ENCODE measurements at places on chromosomes 1 and 21.

DNA sequence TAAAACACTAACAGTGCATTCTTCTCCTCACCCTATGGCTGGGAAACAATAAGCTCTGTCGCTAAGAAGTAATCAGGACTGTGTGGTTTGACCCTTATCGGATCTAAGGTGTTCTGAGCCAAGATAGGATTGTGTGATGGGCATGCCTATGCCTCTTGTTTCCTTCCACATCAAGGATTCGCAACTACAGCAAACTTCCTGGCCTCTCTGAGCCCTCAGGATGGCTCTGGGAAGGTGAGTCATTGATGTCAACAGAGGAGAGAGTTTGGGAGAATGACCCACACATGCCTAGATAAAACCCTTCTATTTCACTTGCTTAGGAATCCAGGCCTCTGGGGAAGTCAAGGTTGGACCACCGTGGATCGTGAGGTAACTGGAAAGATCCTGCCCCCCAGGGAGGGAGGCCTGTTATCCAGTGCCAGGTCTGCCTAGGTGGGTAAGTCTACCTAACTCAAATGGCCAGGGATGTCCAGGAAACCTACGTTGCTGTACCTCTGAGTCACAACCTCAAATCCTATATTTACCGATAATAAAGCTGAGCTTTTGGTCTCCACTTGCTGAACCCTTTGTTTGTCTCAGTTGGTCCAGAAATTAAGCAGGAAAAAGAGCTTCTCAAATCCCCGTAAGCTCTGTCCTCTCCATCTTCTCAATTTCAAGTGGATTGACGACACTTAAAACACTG is 27.4 kb downstream of the TIAM1 start:
- no peak for DNase-seq

GRCh38 chr1:32498751-32499150 is 33.9 kb downstream of the ZBTB8B start:
- no peak for DNase-seq

DNA sequence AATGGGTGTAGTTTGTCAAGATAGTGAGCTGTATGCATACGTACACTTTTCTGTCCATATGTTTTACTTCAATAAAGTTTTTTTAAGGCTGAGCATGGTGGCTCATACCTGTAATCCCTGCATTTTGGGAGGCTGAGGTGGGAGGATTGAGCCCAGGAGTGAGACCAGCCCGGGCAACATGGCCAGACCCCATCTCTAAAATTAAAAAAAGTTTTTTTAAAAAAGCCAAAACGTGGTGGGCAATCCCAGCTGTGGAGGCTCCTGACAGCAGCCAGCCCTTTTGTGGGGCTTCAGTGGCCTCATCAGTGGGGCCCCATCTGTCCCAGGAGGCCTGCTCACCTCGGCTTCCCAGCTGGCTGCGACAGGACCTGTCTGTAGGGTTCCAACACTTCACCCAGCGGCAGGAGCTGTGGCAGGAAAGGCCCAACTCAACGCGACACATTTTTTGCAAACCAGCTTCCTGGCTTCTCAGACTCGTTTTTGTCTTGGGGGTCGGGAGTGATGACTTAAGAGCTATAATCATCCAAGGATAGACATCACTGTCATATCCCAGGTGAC is 56.9 kb upstream of the LBR start:
- DNase-seq = no peak

- no peak for DNase-seq
Observed at GRCh38 chr1:50271968-50272578, 151.2 kb downstream of the DMRTA2 start.

DNA sequence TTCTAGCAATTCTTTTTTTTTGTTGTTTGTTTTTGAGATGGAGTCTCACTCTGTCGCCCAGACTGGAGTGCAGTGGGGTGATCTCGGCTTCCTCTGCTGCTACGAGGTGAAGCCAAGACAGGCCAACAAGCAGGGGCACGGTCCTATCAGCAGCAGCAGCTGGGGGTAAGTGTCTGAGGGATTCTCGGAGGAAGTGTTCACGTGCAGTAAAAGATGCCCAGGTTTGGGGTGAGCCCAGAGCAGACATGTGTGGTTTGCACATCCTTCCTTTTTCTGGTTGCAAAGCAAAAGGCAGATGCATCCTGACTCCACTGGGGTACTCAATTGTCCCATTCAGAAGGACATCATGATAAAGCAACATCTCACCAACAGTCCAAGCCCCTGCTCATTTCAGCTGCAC is 27.7 kb downstream of the PIGP start:
- no peak for DNase-seq

- DNase-seq = no peak
Observed at GRCh38 chr1:168092566-168093355, 44.0 kb downstream of the GPR161 start.

- DNase-seq = no peak
Observed at GRCh38 chr21:32044205-32045180, 171.7 kb downstream of the HUNK start.

- DNase-seq = no peak
Observed at GRCh38 chr1:22410401-22410800, 41.2 kb upstream of the ZBTB40 start.

DNA sequence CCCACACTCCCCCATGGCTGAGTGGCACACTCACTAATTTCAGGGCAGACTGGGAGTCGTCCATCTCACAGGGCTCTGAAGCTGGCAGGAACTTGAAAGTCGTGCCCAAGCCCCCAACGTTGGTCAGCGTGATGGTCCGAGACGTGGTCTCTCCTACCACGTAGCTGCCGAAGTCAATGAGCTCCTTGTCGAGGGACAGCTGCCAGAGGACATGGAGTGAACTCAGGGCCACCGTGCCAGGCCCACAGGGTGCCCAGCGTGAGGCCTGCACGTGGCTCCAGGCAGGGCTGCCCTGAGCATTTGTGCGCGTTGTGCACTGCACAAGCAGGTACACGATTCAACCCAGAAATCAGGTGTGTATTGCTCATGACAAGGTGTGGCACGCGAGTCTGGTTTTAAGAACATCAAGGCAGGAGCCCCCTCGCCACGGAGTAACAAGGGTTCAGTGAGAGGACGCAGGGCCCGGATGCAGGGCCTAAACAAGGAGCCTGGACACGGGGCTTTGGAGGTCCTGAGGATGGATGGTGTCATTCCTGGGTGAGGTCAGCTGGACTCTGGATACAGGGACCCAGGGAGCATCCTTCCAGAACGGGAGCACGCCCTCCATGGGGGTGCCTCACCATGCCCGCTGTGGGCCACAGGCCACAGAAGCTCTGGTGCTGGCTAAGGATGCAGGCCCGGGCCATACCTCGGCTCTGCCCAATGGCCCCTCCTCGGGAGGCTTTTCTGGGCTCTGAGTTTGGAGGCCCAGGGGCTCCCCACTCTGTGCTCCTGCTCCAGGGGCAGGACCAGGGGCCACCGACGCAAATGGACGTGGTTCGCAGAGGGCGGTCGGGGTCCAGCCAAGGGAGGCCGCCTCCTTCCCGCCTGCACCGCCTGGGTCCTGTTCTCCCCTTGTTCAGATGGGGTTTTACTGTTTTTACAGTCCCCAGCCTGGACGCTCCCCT is 37.8 kb upstream of the TMEM52 start:
- DNase-seq = no peak

DNA sequence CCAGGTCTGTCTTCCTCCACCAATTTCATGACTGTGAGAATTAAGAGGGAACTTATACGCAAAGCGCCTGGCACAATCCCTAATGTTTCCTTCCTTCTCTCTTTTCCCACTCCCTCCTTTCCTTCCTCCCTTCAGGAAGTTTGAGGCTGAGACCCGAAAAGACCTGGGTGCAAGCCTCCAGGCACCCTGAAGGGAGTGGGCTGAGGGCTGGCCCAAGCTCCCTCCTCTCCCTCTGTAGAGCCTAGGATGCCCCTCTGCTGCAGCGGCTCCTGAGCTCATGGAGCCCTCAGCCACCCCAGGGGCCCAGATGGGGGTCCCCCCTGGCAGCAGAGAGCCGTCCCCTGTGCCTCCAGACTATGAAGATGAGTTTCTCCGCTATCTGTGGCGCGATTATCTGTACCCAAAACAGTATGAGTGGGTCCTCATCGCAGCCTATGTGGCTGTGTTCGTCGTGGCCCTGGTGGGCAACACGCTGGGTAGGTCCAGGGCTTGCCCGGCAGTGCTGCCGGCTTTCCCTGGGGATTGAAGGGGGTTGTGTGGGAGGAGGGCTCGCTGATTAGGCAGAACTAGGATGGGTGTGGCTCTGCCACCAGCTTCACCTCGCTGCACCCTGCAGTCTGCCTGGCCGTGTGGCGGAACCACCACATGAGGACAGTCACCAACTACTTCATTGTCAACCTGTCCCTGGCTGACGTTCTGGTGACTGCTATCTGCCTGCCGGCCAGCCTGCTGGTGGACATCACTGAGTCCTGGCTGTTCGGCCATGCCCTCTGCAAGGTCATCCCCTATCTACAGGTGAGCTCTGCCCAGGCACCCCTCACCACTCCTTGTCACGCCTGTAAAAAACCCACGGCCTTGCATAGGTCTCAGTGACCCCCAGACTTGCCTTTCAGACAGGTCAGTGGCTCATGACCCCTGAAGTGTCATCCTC is 1.7 kb downstream of the HCRTR1 start:
- DNase-seq = no peak

GRCh38 chr1:225877580-225877979 is 4.6 kb downstream of the TMEM63A start:
- DNase-seq = no peak

GRCh38 chr1:47776667-47777131 is 220.5 kb downstream of the TRABD2B start:
- DNase-seq = no peak

GRCh38 chr21:45004481-45005247 is 64.8 kb downstream of the SLX9 start:
- no peak for DNase-seq

DNA sequence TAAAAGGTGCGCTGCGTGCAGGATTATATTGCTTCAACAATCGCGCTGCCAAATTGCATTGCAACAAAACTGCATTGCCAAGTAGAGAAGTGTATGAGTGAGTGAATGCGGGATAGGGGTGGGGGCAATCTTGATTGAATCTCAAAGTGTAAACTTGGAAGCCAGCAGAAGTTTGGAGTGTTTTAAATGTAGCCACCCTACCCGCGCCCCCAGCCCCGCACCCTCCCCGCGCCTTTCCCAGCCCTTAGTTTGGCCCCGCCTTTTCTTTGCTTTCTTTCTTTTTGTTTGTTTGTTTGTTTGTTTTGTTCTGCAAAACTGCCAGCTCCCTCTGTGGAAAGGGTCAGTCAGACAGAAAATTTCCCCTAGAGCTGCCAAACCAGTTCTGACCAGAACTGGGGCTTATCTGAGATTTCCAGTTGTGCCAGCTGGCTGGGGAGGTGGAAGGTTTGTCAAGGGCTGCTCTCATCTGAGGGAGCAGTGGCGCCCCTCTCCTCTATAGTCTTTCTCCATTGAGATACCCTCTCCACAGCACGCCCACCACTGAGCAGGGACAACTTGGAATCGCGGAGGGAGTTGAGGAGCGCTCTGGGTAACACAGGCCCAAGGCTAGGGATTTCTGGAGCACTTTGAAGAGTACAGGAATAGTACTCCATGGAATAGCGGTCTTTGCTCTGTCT is 666 bp upstream of the BEND5 start:
- no peak for DNase-seq

DNA sequence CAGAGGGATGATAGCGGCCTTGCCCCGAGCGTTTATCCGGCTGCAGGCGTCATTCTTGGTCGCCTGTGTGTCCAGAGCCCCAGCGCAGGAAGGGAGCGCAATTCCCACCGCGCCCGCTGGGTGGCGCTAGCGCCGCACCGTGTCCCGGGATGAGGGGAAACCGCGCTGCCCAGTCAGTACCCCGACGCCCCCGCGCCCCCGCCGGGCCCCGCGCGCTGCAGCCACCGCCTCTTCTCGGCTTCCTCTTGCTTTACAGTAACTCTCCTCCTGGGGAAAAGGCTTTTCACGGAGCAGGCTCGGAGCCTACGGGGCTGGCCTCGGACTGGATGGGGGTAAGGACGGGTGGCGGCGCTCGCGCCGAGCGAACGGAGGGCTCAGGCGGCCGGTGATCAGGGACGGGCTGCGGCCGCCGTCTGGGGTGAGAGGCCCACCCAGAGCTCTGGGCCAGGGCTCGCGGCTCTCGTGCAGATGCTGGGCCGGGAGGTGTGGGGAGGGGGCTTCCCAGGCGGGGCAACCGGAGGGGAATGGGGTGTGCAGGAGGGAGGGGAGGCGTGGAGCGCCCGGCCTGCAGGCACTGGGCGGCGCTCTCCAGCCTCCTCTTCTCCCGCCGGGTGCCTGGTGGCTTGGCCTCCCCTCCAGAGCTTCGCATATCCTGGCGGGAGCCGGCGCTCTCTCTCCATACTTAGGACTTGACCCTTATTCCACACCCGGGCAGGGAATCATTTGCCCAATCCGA is 29.8 kb downstream of the TEX35 start:
- DNase-seq = peak; percentile 86

- DNase-seq = no peak
Observed at GRCh38 chr1:159170639-159171038, 776 bp upstream of the CADM3 start.

DNA sequence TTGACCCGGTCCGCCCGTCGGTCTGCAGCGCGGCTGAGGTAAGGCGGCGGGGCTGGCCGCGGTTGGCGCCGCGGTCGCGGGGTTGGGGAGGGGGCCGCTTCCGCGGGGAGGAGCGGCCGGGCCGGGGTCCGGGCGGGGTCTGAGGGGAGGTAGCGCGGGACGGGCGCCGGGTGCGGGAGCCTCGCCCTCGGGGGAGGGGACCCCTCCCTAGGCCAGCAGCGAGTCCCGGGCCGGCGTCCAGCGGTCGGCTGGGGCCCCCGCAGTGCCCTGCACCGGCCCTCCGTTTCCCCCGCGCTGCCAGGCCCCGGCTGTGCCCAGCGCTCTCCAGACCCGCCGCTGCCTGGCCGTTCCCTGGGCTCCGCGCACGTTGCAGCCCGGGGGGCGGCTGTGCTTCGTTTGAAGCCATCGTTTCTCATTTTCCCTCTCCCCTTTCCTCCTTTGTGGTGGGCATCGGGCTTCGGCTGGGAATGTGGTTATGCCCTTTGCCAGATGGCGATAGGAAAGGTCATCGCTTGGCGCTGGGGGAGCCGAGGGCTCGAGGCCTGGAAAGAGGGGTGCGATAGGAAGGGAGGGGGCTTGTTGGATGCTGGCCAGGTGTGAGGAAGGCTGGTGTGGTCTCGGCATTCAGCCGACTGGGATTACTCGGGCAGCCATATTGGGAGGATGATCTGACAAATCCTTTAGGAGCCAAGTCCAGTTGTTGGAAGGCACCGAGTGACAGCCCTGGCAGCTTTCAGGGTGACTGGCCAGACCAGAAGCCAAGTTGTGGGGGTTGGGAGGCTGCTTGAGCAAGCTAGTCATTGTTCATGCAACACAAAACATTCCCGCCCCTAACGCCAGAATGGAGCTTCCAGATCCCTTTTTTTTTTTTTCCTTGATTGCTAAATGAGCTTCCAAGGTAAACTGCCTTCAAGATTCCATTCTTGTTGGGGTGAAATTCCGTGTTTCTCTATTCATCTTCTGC is 753 bp downstream of the KIF1B start:
- DNase-seq = no peak

DNA sequence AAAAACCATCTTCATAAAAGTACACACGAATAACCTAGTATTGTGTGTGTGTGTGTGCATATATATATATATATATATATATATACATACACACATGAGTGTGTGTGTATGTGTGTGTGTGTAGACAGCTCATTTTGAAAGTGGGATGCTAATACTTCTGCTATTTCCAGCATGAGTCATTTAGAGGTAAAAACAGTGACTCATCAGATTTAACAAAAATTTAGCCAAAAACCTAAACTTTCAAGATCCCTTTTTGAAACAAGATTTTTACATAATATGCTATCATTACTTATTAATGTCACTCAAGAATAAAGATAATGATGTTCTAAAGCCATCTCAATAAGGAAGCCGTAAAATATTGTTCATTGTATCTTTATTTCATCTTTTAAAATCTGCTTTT is 35.6 kb upstream of the ADGRL4 start:
- DNase-seq = no peak
